ENCODE measurements at places on chromosomes 3 and 15.

- DNase-seq: no peak
These were observed 127.0 kb downstream of the KLHL25 start for GRCh38 chr15:85667491-85668424.

DNA sequence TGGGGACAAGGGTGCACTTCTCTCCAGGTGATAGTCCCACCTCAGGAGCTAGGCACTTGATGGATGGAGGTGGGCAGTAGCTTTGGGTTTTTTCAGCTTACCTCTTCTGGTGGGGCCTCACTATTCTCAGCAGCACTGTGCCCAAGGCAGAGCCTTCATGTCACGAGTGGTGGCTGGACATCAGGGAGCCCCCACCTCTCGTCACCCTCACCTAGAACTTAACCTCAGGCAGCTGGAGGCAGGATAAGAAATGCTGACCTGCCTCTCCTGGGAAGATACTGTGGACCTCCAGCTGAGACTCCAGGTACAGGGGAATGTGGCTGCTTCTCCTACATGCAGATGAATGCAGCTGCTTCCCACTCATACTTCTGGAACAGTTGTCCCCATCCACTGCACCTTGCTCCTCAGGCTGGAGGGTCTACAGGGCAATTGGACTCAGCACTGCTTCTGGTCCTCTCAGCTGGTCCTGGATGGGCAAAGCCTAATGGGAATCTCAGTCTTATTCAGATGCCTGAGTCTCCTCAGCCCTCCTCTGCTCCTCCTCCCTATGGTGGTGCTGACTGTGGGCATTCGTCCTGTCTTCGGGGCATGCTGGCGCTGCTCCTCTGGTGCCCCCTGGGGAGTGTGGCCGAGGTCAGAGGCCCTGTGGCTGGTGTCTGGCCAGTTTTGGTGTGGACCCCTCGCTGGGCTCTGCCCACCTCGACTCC, 129.9 kb downstream of the KLF13 start:
- DNase-seq: no peak

DNA sequence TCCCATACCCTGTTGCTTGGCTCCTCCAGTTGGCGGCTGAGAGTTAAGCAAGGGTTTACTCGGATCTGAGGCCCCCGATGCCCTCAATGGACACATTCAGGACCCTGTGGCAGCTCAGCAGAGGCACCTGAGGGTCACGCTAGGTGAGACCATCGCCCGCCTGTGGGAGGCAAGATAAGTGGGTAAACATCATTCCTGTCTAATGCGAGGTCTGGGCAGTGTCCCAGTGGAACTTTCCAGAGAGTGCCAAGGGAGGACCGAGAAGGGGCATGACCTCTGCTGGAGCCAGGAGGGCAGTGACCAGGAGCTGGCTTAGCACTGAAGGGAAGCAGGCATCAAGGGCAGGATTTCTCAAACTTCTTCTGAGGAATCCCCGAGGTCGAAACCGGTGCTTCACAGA, 65.4 kb upstream of the SEC61A1 start:
- no peak for DNase-seq

GRCh38 chr3:174023421-174023820, 625.9 kb downstream of the NLGN1 start:
- no peak for DNase-seq

DNA sequence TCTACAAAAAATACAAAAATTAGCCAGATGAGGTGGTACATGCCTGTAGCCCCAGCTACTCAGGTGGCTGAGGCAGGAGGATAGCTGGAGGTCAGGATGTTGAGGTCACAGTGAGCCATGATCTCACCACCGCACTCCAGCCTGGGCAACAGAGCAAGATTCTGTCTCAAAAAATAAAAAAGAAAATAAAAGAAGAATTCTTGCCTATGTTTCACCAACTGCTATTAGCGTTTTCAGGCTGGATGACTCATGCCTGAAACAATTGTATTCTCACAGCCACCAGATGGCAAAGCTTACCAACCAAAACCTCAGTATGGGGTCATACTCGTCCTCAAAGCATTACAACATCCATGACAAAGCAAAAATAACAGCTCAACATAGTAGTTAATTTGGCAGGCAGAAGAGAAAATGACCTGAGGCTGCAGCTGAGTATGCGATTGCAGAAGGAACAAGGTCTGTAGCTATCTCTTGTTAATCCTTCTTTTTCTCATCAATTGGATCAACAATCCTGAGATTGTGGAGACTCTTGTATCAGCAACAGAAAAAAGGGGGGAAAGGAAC, 52.2 kb downstream of the TP53BP1 start:
- no peak for DNase-seq

DNA sequence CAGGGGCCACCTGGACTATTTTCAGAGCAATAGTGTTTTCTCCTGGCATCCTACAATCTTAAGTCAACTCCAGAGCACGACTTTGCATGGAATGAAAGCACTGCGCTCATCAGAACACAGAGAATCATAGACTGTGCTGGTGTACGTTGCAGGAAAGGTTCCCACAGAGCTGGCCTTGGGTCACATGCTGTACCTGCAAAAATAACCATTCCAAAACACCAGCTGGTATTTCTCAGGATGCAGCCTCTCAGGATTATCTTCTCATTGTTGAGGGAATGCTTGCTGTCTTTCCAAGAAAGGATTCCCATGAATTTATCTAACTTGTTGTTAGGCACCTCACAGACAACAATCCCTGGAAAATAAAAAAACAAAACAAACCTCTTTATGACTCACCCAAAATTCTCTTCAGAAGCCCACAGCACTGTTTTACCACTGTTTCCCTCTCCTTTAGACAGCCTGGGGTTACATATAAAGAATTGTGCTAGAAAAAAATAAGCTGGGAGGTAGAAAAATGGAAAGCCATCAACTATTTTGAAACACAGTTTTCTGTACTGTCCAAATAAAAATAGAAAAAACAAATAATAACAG, 131.7 kb downstream of the ATP8B4 start:
- DNase-seq: no peak

DNA sequence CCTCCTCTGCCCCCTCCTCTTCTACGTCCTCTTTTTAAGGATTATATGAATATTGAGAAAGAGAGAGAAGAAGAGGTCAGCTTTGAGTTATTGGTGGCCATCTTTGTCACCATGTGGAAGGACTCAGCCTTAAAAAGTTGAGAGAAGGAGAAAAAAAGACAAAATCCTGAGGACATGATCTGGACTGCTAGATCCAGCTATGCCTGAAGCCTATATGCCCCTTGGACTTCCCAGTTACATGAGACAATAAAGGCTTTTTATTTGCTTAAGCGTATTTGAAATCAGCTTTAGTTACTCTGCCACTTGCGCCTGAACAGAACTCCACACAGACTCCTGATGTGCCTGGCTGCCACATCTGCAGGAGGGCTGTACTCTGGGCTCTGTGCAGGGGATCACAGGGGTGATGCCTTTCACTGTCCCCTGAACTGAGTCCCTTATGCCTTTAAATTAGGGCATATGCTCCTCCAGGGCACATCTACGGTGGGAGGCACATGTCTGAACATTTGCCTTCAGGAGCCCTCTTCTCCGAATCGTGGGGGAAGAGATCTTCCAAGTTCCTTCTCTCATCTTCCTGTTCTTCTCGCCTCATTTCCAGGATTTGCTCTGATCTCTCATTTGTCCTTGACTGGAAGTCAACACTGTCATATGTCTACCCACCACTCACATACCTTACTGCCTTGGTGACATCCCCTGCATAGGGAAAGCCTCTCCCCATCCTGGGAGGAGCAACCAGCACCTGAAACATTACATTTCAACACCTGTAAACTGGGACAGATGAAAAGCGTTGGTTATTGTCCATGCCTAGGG, 14.0 kb upstream of the PLA2G4E start:
- DNase-seq: no peak

DNA sequence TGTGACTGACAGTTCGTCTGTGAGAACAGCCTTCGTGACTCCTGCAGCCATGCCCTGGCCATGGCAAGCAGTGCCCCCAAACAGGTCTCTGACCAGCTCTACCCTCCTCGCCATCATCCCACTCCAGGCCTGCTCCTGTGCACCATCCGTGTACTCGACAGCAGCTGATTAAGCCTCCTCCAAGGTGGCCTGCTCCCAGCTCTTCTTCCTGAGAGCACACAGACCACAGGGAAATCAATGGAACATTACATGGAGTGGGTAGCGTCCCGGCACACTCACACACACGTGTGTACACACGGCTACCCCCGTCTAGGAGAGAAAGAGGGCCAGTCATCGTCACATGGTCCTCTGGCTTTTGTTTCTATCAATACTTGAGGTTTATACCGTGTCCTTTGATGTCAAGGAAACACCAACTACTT, 21.1 kb downstream of the ANXA2 start:
- DNase-seq: no peak

- DNase-seq: no peak
These were observed 46.5 kb upstream of the PIK3CB start for GRCh38 chr3:138881233-138881632.

DNA sequence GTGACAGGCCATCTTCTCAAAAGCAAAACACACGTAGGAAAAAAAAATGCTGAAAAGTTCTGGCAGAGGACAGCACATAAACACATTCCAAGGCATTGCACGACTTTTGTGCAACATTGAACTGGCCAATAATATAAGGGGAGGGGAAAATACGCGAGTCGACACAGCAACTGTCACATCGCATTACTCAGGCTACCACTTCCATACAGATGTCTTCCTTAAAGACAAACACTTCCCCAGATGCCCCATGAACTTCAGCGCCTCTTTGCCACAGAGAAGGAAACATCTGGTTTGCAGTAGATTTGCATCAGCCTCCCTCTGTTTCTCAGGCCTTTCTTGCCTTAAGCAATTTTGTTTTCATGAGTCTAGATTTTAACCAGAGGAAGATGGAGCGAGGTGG, 144.4 kb upstream of the IGF1R start:
- DNase-seq: no peak

- DNase-seq: no peak
These were observed 268.8 kb upstream of the TBL1XR1 start for GRCh38 chr3:177466074-177466473.

DNA sequence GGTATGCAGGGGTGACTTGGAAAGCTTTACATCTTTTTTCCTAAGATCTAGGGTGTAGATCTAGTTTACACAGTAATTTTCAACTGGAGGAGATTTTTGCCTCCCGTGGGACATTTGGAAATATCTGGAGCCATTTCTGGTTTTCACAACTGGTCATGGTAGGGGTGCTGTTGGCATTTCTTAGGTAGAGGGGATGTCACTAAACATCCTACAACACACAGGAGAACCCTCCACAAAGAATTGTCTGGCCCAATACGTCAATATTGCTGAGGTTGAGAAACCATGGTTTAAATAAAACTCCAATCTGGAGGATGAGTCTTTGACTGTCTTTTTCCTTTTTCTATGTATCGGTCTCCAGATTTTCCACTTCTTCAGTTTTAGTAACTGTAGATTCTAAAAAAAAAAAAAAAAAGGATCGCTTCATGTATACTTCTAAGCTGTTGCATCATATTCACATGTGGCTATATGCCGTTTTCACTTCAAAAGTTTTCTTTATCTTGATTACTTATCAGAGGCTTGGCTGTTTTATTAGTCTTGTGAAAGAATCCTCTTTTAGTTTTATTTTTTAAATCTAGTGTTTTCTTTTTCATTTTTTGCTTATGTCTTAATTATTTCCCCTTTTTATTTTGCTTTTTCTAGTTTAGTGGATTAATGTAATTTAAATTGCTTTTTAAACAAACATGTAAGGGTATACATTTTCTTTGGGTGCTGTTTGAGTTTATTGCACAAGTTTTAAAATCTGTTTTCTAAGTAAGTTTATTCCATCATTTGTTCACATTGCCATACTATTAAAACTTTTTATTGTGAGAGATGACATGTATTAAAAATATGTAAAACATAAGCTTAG, 21.2 kb downstream of the UBE2Q2 start:
- no peak for DNase-seq

DNA sequence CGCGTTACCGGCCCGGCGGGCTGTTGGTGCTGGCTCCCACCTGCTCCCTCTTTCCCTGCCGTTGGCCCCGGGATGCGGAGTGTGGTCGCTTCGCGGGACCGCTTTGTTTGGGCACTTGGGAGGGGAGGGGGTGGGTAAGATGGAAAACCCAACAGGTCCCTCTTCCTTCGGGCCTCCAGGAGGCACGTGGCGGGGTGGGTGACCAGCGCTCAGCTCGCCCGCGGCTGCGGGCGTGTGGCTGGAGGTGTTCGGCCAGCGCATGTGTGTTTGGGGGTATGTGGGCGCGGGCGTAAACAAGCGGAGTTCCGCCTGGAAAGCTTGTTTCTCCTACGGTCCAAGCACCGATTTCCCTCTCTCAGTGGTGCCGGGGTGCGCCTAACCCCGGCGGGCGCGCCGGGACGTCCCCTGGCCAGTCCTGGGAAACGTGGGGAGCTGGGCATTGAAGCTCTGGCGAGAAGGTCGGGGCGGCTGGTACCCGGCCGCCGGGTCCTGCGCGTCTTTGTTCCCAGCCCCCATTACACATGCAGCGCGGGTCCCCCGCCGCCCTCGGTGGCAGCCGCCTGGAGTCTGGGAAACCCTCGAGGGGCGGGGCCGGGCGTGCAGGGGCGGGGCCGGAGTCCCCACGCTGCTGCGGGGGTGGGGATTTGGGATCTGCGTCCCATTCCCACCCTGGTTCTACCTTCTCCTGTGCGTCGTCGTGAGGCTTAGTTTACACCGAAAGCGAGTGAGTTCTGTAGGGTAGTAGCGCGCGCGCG, 1.4 kb downstream of the ACVR2B start:
- DNase-seq: no peak

DNA sequence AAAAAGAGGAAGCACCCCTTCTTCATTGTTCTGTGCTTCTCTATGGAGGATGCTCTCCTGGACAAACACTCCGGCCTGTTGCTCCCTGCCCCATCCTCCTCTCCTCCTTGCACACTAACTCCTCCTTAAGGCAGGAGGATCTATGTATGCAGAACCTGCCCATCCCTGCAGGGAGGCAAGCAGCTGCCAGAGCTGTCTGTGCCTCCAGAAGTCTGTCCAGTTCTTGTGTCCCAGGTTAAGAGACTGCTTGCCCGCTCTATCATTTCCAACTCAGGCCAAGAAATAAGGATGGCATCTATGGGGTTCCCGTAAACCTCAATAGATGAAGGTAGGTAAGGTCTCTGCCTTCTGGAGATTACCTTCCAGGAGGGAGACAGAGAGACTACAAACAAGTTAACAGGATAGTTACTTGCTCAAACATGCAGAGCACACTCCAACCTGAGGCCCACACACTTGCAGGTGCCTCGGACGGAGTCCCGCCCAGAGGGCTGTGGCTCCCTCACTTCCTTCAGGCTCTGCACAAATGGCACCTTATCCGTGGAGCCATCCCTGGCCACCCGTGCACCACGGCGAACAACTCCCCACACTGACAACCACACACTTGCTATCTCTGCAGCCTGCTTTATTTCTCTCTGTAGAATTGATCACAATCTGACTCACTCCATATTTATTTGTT, 6.9 kb downstream of the XXYLT1 start:
- no peak for DNase-seq

- no peak for DNase-seq
These were observed 470.2 kb downstream of the MAGI1 start for GRCh38 chr3:65568497-65568896.

GRCh38 chr15:64351265-64351664, 4.7 kb downstream of the CSNK1G1 start:
- no peak for DNase-seq

Data from stimulated activated CD8-positive, alpha-beta memory T cell treated with anti-CD3 and anti-CD28 coated beads, Interleukin-15, amount 100 ng/mL, for 4 hours (primary cell).